ENCODE measurements at places on chromosomes 2 and 18. TPM values are rescaled to one million over a fixed set of nuclear protein-coding genes. Genes with fewer than 3 reads are reported as not detected.
A peak's percentile ranks its signal among the peaks of the same experiment; 100 is the strongest.

- no peak for DNase-seq
Measured at GRCh38 chr2:100408104-100408503, 9.4 kb downstream of the CHST10 start.

The DQX1 gene
- total RNA-seq, result 1.6 TPM

The IGFBP5 gene
- total RNA-seq, result 0.61 TPM

- DNase-seq, result no peak
Measured at GRCh38 chr2:235570256-235570655, 76.4 kb downstream of the AGAP1 start.

GRCh38 chr2:20469595-20469994, 22.7 kb downstream of the RHOB start:
- no peak for DNase-seq

- DNase-seq, result no peak
Measured at GRCh38 chr2:54606393-54606958, 117.0 kb upstream of the EML6 start.

The ATP6V1B1 gene
- total RNA-seq, result not detected

GRCh38 chr2:11157731-11158130, 2.5 kb downstream of the SLC66A3 start:
- no peak for DNase-seq

The GLI2 gene
- total RNA-seq, result 59.3 TPM

- no peak for DNase-seq
Measured at GRCh38 chr2:13583609-13584008, 866.9 kb downstream of the TRIB2 start.

The C2orf76 gene
- 7.7 TPM for total RNA-seq

- DNase-seq, result no peak
Measured at GRCh38 chr2:137151731-137152130, 386.4 kb downstream of the THSD7B start.

DNA sequence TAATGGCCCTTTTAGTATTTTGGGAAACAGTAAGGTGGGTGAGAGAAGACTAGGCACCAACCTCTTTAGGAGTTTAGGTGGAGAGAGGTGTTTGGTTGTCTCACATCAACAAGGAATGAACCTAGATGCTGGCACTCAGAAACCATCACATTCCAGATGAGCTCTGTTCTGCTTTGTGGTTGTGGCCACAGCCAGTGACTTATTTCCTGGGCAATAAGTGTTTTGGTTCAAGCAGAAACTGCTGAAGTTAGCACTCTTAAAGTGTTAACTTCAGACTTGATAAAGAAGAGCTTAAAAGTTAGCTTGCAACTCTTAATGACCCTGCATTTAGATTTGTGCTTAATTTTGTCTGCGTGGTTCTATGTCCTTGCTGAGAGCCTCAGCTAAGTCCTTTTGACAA, 929.2 kb downstream of the SLC4A3 start:
- no peak for DNase-seq

The ALPI gene
- not detected for total RNA-seq

The NAT8 gene
- total RNA-seq, result not detected

DNA sequence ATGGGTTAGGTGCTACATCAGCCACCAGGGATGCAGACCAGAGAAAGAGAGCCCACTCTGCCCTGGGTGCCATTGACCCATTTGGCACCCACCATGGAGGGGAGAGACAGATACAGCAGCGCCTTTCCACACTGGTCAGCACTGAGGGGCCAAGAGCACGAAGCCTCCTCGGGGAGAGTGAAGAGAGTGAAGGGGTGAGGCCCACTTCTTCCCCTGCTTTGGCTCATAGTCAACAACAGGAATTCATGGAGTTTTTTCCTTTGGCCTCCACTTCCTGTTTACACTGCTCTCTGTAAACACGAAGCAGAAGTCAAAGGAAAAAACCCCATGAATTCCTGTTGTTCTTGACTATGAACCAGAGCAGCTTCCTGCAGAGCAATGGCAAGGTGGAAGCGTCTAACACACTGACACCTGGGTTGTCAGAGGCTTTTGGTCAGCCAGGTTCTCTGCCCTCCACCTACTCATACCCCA, 80.0 kb downstream of the CCDC93 start:
- no peak for DNase-seq

The KIAA2012 gene
- not detected for total RNA-seq

The FAM161A gene
- total RNA-seq, result 13.3 TPM

- DNase-seq, result no peak
Measured at GRCh38 chr18:56258178-56258577, 380.2 kb downstream of the TXNL1 start.

GRCh38 chr2:64975232-64975821, 13.9 kb upstream of the SLC1A4 start:
- no peak for DNase-seq

The CXCR4 gene
- 0.79 TPM for total RNA-seq

GRCh38 chr18:78629426-78629825, 350.2 kb upstream of the SALL3 start:
- DNase-seq, result no peak

DNA sequence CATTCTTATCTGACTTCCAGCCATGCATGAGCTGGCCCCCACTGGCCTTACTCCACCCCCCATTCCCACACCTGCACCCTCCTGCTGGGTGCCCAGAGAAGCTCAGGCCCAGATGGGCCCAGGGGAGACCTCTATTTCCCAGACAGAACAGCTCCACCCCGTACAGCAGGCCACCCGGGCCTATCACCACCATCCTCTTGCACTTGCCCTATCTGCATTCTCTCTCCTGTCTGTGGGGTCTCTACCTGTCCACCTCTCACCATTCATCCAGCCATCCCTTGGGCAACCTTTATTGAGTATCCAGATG, 25.3 kb upstream of the TNS1 start:
- DNase-seq, result peak; percentile 15

DNA sequence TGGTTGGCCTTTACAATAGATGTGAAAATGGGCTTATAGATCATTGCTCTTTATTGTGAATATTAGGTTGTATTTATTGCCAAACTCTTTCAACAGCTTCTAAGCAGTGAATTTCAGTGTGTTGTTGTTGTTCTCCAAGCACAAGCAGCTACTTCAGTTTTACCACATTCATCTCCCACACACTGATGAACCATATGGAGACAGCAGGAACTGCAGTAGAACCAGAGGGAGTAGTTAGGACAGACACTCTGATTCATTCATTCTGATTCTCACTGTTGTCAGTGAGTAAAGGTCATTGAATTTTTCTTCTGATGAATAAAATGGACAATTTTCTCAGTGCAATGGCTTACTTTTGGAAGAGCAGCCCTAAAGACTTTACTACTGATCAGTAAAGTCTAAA, 40.2 kb downstream of the CCDC74A start:
- no peak for DNase-seq

The CRYBA2 gene
- total RNA-seq, result not detected

The CELF4 gene
- total RNA-seq, result 1.5 TPM

The OTOS gene
- total RNA-seq, result not detected

DNA sequence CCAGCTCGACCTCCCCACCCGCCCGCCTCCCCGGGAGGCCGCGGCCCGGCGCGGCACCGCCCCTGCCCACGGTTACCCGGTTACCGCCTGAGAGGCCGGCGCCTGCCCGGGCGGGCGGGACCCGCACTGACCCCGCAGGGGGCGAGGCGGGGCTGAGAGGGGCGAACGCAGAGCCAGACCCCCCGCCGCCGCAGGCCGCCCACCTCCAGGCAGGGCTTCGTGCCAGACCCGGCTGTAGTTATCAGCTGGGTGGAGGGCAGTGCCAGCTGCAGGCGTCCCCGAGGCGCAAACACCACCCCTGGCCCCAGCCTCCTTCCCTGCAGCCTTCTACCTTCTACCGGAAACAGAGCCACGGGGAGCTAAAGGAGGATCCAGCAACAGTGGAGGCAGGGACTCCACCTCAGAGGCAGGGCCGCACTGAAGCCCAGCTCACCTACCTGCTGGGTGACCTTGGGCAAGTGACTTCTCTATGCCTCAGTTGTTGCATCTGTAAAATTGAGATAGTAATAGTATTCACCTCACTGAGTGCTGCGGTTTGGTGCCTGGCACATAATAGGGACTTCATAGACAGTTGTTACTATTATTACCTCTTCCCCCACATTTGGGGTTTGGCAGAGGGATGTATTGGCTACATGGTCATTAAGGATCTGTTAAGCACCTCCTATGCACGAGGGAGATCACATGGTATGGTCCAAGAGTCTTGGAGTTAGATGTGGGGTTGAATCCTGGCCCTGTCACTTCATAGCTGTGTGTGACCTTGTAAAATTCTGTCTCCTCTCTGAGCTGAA, 231.6 kb upstream of the SMAD2 start:
- peak; percentile 64 for DNase-seq

DNA sequence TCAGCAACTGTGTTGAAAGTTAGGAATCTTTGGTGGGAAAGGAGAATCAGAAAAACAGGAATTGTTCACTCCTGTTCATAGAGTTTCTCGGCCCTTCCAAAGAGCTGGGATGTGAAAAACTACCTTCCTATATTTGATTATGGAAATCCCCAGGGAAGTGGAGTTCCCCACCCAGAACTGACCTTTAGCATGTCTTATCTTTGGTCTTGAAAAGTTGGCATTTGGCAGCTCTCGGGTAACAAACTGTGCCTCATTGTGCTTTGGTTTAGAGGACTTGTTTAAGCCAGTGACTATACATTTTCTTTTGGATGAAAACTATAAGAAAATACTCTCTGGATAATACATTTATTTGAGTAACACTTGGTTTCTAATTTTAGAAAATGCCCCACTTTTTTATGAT, 51.3 kb upstream of the CERS6 start:
- DNase-seq, result no peak

DNA sequence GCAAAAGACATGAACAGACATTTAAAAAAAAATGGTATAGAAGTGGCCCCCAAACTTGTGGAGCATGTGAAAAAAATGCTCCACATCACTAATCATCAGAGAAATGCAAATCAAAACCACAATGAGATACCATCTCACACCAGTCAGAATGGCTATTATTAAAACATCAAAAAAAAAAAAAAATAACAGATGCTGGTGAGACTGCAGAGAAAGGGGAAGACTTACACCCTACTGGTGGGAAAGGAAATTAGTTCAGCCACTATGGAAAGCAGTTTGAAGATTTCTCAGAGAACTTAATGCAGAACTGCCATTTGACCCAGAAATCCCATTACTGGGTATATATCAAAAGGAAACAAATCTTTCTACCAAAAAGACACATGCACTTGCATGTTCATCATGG, 164.8 kb downstream of the RIT2 start:
- DNase-seq, result no peak

The TEX261 gene
- total RNA-seq, result 19.2 TPM
